PC-3 (cell line): ENCODE measurements at places on chromosomes 7 and 10.

GRCh38 chr10:16030562-16030961 is 170.3 kb upstream of the MINDY3 start:
- no peak for DNase-seq

DNA sequence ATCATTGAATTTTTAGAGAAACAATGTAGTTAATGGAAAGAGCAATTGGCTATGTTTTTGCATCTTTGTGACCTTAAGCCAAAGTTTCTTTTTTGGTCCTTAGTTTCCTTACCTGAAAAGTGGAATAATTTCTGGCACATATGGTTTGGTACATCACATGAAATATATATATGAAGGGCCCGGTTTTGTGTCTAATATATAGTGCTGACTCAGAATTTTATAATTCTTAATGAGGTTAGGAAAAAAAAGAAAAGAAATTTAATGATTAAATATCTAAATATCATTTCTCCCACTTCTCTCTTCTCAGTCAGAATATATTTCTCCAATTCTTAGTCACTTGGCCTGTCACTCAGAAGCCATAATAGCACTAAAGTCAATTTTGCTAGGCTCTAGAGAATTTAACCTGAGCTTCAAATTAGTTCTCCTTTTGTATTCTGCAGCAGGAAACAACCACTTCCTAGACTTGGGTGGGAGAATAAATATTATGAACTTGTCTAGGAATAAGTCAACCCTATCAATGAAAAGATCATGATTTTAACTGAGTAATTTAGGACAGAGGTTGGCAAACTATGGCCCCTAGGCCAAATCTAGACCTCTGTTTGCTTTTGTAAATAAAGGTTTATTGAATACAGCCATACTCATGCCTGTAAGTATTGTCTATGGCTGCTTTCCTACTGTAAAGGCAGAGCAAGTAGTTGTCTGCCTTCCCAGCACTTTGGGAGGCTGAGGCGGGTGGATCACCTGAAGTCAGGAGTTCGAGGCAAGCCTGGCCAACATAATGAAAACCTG is 34.6 kb downstream of the PPP1R9A start:
- peak; percentile 66 for DNase-seq

GRCh38 chr7:135930565-135931461 is 46.3 kb downstream of the MTPN start:
- peak; percentile 27 for DNase-seq

DNA sequence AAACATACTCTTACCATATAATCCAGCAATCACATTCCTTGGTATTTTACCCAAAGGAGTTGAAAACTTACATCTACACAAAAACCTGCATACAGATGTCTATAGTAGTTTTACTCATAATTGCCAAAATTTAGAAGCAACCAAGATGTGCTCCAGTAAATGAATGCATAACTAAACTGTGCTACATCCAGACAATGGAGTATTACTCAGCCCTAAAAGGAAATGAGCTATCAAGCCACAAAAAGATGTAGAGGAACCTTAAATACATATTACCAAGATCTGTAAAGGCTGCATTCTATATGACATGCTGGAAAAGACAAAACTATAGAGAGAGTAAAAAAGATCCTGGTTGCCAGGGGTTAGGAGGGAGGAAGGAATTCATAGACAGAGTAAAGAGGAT is 21.8 kb upstream of the CH25H start:
- no peak for DNase-seq

DNA sequence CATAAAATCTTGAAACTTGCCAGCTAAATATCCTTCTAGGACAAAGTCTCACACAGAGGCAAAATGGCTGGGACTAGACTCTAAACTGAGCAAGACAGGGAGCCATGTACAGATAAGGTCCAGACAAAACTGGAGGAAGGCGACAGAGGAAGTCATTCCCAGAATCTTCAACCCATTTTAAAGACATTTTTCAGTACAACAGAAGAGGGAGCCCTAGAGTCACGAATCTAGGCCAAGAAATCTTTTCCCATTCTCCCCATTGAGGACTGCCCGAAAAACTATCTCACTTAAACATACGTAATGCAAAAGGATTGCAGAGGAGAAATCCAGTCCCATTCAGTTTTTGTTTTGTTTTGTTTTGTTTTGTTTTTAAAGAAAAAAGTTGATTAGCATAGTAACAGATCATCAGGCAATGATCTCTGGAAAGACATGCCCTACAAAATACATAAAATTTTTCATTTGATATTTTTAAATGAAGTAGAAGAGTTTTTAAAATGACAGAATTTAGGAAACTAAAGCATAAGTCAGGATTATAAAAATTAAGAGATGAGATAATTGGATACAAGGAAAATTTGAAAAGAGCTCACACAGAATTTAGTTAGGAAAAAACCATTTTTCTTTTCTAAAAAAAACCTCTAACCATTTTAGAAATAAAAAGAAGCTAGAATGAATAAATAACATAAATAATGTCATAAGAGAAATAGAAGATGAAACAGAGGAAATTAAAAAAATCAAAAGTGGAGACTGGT is 16.9 kb upstream of the PRF1 start:
- DNase-seq: peak; percentile 80

- DNase-seq: no peak
Observed at GRCh38 chr10:23051278-23051677, 44.1 kb upstream of the MSRB2 start.

- DNase-seq: peak; percentile 20
Observed at GRCh38 chr7:77989981-77990566, 191.5 kb downstream of the PHTF2 start.

DNA sequence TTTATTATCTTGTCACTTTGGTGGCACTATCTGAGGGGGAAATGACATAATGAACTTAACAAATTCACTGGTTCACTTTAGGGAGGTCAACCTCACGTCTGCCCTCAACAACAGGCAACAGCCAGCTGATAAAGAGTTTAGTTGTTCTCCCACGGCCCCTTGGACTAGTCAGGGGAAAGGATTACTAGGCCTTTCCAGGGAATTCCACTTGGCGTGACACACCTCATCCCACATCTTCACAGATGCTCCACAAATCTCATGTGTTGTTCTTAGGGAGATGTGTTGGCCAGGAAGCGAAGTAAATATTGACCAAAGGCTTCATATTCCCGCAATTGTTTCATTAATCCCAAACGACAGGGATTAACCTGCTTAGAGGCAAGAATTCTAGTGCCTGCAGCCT is 183.5 kb upstream of the CDCA7L start:
- no peak for DNase-seq

DNA sequence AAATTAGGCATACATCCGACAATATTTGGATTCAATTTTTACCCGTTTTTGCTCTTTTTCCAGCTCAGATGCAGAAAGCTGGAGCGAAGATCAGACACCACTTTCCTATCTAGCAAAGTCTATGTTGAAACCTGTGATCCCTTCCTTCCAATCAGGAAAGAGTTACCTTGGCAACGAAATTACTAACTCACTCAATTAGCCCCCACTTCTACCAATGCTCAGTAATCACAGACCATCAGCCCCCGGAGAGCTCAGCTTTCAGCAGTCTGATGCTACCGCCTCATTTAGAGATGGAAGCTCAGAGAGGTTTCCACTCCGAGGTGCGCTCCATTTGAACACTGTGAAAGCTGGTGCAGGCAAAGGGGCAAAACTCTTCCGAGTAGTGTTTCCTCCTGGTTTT is 6.7 kb downstream of the FRAT1 start:
- DNase-seq: no peak

- no peak for DNase-seq
Observed at GRCh38 chr10:99660662-99661376, 1.5 kb downstream of the ENTPD7 start.

- no peak for DNase-seq
Observed at GRCh38 chr10:69326692-69327091, 48.4 kb downstream of the HK1 start.

- DNase-seq: peak; percentile 82
Observed at GRCh38 chr7:112550468-112551060, 69.8 kb downstream of the LSMEM1 start.

DNA sequence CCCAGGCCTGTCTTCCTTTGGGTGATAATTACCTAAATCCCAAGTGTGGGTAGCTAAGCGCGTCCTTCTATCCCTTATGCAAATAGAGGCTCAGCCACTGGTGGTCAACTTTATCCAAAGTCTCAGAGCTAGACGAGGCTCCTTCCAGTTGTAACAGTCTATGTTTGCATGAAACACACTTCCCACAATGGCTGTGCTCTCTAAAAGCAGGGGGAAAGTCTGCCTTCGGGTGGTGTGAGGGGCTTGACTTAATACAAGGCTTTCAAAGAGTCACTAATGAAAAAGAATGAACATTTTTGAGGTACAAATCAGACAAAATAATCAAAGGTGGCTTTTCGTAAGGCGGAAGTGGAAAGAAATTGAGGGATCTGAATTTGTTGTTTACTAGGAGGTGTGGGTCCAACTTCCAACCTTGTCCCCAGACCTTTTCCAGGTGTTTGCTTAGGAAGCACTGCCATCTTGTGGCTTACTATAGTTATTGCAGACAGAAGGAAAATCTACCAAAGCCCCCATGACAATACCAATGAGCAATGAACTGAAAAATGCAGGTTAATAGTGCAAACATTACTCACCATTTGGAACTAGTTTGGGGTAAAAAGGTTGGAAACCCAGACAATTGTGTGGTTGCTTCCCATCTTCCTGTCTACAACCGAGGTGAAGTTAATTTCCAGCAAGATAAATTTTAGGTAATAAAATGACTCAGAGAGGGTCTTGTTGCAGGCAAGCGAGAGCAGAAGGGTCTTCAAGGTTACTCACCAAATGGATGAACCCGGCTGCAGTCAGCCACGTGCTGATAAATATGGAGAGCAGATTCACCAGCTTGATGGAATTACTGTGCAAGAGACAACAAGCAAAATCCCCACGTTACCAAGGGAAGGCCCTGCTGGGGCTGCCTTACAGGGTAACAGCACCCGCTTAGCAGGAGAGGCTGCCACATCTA is 525.7 kb downstream of the KCNMA1 start:
- DNase-seq: peak; percentile 99

DNA sequence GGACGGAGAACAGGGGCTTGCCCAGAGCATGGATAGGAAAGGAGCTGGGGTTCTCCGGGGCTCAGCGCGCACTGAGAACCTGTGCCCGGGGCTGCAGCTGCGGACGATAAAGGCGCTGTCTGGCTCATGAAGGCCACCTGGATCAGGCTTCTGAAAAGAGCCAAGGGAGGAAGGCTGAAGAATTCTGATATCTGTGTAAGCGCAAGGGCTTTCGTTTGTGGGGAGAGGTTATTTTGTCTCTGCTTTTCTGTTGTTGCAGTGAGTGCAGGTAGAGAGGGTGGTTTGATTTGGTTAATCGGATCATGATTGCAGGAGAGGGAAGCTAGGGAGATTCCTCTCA is 250.5 kb downstream of the NSUN6 start:
- DNase-seq: no peak

GRCh38 chr10:3067118-3067858 is at the start of gene PFKP:
Gene PFKP (plus strand): TSS chr10:3067548. CDS start chr10:3067596, 48 bp downstream.
- no peak for DNase-seq

GRCh38 chr10:37289833-37290464 is 164.6 kb downstream of the ANKRD30A start:
- peak; percentile 99 for DNase-seq

- no peak for DNase-seq
Observed at GRCh38 chr7:27144781-27145164, 1.3 kb upstream of the HOXA5 start.

DNA sequence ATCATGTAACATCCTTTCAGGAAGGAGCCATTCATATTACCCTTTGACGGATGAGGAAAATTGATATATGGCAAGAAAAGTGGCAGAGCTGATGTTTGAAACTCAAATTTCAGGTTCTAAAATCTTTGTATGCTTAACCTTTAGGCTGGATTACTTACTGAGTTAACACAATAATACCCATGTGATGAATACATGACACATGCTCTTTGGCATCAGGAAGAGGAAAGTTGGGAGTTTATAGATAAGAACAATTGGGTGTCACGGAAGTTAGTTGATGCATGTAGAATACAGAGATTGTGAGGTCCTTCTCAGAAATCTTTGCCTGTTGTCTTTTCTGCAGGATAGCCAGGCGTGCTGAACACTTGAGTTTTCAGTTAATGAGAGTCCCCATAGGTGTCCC is 572.1 kb upstream of the POM121L12 start:
- peak; percentile 64 for DNase-seq

- no peak for DNase-seq
Observed at GRCh38 chr10:127447197-127447596, 101.9 kb upstream of the NPS start.

- DNase-seq: no peak
Observed at GRCh38 chr7:100895956-100896731, 456 bp upstream of the ACHE start.

DNA sequence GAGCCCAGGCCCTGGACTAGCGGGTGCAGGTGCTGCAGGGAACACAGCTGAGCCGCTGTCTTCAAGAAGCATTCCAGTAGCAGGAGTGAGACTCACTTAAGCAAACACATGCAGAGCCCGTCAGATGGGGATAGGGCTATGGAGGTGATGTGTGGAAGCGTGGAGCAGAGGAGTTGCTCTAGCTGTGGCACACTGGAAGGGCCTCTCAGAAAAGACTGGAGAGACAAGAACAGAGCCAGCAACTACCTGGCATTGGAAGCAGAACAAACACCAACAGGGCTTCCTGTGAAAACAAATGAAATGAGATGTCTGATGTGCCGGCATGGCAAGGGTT is 37.8 kb upstream of the GALNTL5 start:
- peak; percentile 13 for DNase-seq

DNA sequence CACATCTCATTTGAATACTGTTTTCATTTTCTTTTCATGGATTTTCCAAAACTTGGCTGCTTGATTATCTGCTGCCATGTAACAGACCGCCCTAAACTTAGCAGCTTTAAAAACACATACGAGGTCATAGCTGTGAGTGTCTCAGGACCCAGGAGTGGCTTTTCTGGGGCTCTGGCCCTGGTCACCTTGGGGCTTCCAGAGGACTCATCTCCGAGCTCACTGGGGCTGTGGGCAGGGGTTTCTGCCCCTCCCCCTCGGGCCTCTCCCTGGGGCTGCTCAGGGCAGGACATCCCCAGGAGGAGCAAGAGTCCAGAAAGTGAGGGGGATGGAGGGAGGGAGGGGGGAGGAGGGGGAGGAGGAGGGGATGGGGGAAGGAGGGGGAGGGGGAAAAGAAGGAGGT is 77.0 kb downstream of the NKX6-2 start:
- DNase-seq: no peak

GRCh38 chr7:278081-278480 is 11.9 kb upstream of the FOXL3 start:
- no peak for DNase-seq

GRCh38 chr10:15427843-15428414 is 56.8 kb upstream of the FAM171A1 start:
- DNase-seq: peak; percentile 53

GRCh38 chr10:69492091-69492745 is 41.0 kb downstream of the TSPAN15 start:
- DNase-seq: no peak

DNA sequence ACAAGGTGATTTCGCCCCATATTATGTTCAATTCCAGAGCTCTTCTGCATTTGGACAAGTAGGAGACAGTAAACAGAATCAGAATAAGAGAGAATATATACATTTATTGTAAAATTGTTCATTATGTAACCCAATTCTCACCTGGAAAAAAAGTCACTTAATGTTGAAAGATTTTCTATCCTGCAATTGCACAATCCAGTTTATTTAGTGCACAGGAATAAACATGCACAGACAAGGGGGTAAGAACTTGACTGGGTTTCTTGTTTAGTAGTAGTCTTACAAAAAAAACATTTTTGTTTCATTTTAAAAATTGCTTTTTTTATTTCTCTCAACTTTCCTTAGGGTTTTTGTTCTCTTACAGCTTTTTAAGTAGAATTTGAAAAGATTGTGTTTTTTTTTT is 126.6 kb downstream of the SAMD9 start:
- DNase-seq: no peak
